CD4-positive, alpha-beta memory T cell (primary cell): ENCODE measurements at places on chromosomes 12 and 14. TPM values are rescaled to one million over a fixed set of nuclear protein-coding genes. Genes with fewer than 3 reads are reported as not detected.

DNA sequence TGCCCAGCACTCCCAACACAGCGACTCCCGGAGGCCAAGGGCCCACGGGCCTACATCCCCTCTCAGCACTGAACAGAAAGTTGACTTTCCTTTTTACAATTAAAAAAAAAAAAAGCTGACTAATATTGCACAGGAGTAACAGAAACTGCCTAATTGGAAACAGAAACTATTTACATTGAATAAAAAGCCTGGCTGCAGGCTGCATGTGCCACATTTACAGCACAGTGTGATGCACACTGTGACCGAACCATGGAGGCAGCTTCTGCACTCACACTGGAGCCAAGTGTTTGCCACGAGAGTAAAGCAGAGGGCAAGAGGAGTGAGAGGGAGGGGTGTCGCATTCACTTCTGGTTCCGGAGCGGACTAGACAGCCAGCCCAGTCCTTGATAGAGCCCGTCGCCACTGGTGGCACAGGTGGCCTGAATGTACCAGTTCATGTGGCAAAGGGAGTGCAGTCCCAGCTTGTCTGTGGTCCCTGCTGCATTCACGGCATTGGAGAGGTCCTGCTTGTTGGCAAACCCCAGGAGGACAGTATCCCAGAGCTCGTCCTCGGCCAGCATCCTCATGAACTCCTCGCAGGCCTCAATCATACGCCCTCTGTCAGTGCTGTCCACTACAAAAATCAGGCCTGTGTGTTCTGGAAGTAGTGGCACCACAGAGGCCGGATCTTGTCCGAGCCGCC lies 59.2 kb downstream of the SPPL3 start:
- no peaks in the 10 kb centered on the region for H3K27me3 ChIP-seq
- H3K36me3 ChIP-seq = no peaks in the 10 kb centered on the region
- DNase-seq = no peak
- H3K27ac ChIP-seq = no peak overlapping the region
- H3K4me3 ChIP-seq = no peak overlapping the region
- peaks cover 14% of the 10 kb centered on the region for H3K4me1 ChIP-seq

GRCh38 chr14:60515511-60516289 lies 6.8 kb downstream of the SIX6 start:
- H3K36me3 ChIP-seq = no peaks in the 10 kb centered on the region
- no peak overlapping the region for H3K27ac ChIP-seq
- H3K4me1 ChIP-seq = peaks cover 17% of the 10 kb centered on the region
- DNase-seq = no peak
- H3K27me3 ChIP-seq = peaks cover 41% of the 10 kb centered on the region
- H3K4me3 ChIP-seq = no peak overlapping the region

DNA sequence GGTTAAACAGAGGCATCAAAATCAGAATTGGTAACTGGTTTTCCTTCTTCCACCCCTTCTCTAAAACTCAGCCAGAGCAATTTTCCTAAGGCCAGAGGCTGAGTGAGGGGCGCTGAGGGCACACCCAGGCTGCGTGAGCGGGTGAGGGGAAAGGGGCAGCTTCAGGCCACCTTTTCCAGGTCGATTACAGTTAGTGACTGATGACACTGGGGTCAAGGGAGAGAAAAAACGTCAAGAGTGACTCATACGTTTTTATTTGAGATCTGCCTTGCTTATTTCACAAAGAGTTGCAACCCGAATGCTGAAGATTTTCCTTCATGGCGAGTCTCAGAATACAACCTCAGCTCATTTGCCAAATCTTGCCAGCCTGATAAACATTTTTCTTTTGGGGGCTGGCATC lies 46.7 kb upstream of the EVL start:
- H3K27me3 ChIP-seq = no peaks in the 10 kb centered on the region
- H3K36me3 ChIP-seq = no peaks in the 10 kb centered on the region
- no peak overlapping the region for H3K27ac ChIP-seq
- H3K4me1 ChIP-seq = no peaks in the 10 kb centered on the region

The LRRK2 gene
- total RNA-seq = 0.76 TPM
